ENCODE measurements at places on chromosomes 7 and 10.

DNA sequence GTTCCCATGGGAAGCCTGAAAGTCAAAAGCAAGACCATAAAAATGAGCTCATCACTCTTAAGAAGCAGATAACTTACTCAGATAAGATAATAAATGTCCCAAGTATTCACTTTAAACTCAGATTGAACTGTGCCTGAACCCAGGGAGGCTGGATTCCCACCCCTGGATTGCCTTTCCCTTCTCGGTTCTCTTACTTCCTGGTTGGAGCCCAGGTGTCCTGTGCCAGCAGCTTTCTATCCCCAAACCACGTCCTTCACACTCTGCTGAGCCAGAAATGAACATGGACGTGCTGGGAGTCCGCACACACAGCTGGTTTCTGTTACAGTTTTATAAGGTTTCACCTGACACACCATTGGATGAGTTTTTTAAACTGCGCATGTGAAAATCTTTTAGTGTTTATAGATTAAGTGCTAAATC, 636.2 kb upstream of the IGFBP3 start:
- DNase-seq: no peak

- peak; percentile 85 for DNase-seq
Observed at GRCh38 chr7:134693256-134693655, 46.6 kb downstream of the BPGM start.

GRCh38 chr7:158784270-158784669, 45.0 kb downstream of the ESYT2 start:
- DNase-seq: no peak

DNA sequence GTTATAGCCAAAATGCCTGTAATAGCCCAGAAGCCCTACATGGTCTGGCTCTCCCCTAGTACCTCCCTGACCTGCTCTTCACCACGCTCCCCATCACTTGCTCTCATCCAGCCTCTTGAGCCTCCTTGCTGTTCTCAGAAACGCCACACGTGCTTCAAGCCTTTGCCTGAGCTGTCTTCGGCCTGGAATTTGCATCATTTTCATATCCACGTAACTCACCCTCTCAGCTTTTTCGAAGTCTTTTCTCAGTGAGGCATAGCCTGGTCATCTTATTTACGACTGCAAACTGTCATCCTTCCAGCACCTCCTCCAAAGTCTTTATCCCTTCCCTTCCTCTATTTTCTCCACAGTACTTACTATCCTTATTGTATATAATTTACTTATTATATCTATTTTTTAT, 151.0 kb upstream of the AHR start:
- peak; percentile 26 for DNase-seq

DNA sequence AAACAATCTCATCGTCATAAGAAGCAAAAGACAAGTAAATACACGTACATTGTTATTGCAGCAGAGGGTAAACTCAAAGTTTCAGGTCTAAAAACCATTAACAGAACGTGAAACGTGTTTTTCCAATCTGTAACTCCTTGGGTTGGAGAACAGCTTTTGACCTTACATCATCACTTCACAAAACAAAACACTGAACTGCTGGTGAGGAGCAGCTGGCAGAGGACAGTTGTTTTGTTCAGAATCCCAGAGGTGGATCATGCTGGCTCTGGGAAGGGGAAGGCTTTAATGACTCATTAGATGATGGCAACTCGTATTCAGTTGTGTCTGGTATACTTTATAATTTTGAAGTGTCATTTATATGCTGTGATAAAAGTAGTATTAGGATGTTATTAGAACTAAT, 923.0 kb upstream of the CELF2 start:
- no peak for DNase-seq

DNA sequence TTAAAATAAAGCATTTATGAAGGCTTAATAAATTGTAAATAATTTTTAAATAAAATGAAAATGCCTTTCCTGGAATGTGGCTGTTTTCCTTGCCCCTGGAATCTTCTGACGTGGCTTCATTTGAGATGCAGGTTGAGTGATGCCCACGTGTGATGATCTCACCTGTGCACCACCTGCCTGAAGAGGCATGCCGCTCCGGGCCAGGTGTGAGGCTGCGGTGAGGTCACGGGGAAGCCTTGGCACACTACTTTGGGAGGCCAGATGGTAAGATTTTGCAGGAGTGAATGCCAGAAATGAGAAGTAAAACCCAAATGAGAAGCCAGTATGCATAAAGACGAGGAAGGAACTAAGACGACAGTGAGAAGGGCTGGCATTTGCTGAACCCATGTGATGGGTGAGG, 36.2 kb downstream of the GOT1 start:
- no peak for DNase-seq

GRCh38 chr7:3897430-3898372, 596.6 kb downstream of the SDK1 start:
- peak; percentile 29 for DNase-seq

- DNase-seq: no peak
Observed at GRCh38 chr10:131777162-131777561, 123.6 kb upstream of the PPP2R2D start.

DNA sequence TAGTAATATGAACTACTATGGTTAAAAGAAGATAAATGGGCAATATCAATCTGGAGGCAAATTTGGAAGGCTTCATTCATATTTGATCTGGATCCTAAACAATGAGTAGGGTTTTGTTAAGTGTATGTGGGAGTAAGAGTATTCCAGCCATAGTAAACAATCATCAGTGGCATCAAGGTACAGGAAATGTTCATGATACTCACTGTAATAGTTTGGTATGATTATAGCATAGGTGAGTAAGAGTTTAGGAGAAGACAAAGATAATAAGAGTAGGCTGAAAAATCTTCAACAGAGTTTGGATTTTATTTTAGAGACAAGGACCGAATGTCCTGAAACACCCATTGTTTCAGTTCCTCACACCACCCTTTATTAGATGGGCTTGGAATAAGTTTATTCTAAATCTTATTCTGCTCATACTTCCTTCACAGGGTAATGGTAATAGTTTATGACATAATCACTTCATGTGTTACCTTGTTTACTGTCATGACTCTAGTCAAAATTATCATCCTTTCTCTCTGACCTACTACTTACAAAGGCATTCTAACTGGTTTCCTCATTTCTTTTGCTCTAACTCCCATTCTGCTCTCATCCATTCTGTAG, 38.9 kb downstream of the BRAF start:
- no peak for DNase-seq

GRCh38 chr7:24665564-24666294, 91.5 kb downstream of the GSDME start:
- peak; percentile 70 for DNase-seq

DNA sequence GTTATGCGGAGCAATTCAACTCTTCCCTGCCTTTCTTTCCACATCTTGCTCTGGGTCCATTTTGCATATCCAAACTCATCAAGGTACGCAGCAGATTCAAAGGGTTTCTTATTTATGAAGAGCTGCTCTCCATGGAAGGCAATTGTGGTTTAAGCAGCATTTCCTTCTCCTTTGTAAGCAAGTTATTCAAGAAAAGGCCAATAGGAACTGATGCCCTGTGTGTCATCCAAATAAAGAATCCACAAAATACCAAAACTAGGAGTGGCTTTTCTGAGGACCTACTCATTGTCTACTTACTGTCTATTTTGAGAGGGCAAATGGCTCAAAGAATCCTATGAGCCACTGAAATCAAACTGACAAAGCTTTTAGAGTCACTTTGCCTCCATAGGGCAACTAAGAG, 253.1 kb downstream of the PTEN start:
- DNase-seq: peak; percentile 48

DNA sequence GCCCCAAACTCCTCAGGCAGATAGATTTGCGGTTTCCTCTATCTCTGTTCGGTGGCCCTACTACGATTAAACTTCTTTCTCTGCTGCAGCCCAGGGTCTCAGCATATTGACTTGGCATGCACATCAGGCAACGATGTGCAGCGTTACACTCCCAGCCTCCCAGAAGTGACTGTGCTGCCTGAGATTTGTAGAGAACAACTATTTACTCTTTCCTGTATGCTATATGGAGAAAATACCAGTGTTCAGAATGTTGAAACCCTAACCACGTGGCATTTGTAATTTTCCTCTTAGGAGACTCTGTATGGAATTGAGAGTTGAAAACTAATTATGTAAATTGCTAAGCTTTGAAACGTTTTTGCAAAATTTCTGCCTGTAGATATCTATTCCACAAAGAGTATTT, 50.9 kb downstream of the GNAI1 start:
- DNase-seq: no peak

- no peak for DNase-seq
Observed at GRCh38 chr10:112265745-112266144, 17.5 kb upstream of the TECTB start.

- no peak for DNase-seq
Observed at GRCh38 chr7:69749372-69749979, 151.2 kb downstream of the AUTS2 start.

GRCh38 chr10:102962267-102962666, 44.2 kb downstream of the CNNM2 start:
- DNase-seq: no peak

- no peak for DNase-seq
Observed at GRCh38 chr10:112490545-112490944, 43.5 kb downstream of the VTI1A start.

- DNase-seq: no peak
Observed at GRCh38 chr10:81848514-81848913, 26.5 kb upstream of the NRG3 start.

GRCh38 chr10:96842896-96843723, 11.0 kb downstream of the LCOR start:
- no peak for DNase-seq

- DNase-seq: no peak
Observed at GRCh38 chr7:48398191-48398590, 226.9 kb downstream of the ABCA13 start.

GRCh38 chr10:91339729-91340128, 70.4 kb upstream of the HECTD2 start:
- no peak for DNase-seq

- peak; percentile 21 for DNase-seq
Observed at GRCh38 chr10:100528921-100529474, 673 bp downstream of the NDUFB8 start.

GRCh38 chr7:19561121-19561805, 147.6 kb downstream of the POLR1F start:
- no peak for DNase-seq

DNA sequence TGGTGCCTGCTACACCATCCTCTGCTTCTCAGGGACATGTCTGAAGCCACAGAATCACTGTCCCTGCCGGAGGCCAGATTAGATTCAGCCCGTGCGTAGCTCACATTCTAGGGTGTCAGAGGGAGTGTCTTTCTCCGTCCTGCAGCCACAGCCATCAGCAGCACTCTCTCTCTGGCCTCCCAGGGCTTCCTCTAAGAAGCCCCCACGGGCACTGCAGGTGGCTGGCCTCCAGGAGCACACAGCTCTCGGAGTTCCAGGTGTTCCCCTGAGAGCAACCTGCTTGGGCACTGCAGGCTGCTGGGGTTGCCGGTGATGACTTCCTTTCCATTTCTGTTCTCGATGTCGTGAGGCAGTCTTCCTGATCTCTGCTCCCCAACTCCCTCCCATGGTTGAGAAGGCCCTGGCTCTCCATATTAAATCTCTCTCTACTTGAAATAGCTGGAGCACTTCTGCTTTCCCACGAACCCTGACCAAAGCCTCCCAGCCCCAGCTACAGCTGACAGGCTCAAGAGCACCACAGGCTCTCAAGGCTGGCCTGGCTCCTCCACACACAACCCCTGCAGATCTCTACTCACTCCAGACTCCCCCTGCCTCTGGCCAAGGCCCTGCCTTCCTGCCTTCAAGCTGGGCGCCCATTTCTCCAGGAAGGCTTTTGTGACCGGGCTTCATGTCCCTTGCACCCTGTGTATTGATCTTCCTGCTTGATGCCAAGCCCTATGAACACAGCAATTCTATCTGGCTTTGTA, 49.0 kb upstream of the TMEM72 start:
- DNase-seq: no peak

- no peak for DNase-seq
Observed at GRCh38 chr7:107077699-107078516, 33.4 kb downstream of the PRKAR2B start.

- no peak for DNase-seq
Observed at GRCh38 chr10:33410096-33410859, 75.8 kb upstream of the NRP1 start.

GRCh38 chr10:7243873-7244272, 167.0 kb downstream of the SFMBT2 start:
- DNase-seq: no peak

- DNase-seq: no peak
Observed at GRCh38 chr10:48736596-48736995, 51.9 kb downstream of the WDFY4 start.

DNA sequence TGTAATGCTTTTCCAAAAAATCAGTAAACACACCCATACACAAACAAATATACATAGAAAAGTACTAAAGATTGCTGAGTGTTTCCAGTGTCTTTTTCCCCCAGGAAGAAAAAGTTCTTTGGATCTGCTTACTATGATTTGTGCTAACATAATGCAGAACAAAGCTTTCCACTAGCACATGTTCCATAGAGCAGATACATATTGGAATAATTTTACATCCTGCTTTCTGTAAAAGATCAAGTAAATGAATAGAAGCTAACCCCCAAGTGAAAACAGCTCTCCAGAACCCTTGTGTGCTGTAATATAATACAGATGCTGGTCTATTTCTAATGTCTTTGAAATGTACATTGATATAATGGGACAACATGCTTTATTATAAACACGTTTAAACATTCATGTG, 125.5 kb downstream of the PON1 start:
- no peak for DNase-seq

GRCh38 chr7:34096198-34096651, 190.9 kb downstream of the BMPER start:
- DNase-seq: peak; percentile 93

DNA sequence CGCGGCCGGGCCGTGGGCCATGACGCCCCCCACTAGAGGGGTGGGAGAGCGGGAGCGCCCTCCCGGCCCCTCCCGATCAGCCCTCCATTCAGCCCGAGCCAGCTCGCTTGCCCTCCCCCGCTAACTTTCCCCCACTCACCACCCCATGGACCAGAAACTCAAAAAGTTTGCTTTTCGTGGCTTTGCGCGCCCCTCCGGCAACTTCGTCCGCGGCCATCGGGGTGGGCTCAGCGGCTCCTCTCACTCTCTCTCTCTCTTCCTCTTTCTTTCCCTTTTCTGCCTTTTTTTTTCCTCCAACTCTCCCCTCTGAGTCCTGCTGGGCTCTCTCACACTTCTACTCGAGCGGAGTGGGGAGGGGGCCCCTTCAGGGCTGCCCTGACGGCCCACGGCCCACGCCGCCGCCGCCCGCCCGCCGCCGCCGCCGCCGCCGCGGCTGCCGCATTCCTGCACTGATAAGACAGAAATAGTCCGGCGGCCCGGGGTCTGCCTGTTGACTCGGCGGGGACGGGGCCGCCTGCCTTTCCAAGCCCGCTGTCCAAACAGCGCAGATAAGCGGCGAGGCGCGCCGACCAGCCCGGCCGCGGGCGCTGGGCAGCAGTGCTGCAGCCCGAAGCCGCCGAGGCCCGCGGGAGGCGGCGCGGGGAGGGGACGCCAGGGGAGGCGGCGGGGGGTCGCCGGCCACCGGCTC, at the start of gene SMARCD3:
SMARCD3 (minus strand) TSS at position 349 of the 688 bp plus-strand sequence; CDS start at position 217, 132 bp downstream.
- DNase-seq: peak; percentile 84

- no peak for DNase-seq
Observed at GRCh38 chr10:113422371-113422770, 130.5 kb upstream of the HABP2 start.

GRCh38 chr10:71256661-71257318, 44.4 kb downstream of the UNC5B start:
- DNase-seq: no peak

Measured in GM03348 (cell line).